MCF 10A (cell line): ENCODE measurements at places on chromosomes 6 and 20. TPM values are rescaled to one million over a fixed set of nuclear protein-coding genes. Genes with fewer than 3 reads are reported as not detected.
A peak's percentile ranks its signal among the peaks of the same experiment; 100 is the strongest.

DNA sequence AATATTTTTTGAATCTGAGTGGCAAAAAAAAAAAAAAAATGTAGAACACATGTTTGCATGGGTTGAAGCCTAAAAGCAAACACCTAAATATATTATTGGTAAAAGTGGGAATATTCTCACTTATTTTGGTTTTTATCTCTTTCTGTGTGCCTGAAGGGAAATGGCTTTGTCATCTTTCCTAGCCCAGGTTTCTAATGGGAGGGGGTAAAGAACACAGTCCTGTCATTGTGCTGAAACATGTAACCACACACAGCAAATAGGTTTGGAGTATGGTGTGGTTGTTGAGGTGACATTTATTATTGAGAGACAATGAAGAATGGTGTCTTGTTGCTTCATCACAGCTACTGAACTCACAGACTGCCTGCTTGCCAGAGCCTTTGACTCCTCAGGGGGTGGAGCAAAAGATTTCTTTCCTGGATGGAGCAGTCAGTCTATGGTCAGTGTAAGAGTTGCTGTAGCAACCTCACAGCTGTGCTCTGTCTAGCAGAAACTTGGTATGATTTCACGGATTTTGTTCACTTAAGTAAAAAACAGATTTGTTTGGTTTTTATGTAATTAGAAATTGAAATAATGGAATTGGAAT is 70.2 kb downstream of the CEP57L1 start:
- DNase-seq = peak; percentile 46

The LYRM4 gene
- 31.6 and 36.1 TPM in 2 replicates for total RNA-seq

The MAFB gene
- 15.9 and 19.7 TPM in 2 replicates for total RNA-seq

The ATP9A gene
- 7.3 and 16.4 TPM in 2 replicates for total RNA-seq

The RAD21L1 gene
- total RNA-seq = not detected in 2 replicates

The HCK gene
- total RNA-seq = not detected in 2 replicates

The PRSS16 gene
- 22.8 and 27.9 TPM in 2 replicates for total RNA-seq

DNA sequence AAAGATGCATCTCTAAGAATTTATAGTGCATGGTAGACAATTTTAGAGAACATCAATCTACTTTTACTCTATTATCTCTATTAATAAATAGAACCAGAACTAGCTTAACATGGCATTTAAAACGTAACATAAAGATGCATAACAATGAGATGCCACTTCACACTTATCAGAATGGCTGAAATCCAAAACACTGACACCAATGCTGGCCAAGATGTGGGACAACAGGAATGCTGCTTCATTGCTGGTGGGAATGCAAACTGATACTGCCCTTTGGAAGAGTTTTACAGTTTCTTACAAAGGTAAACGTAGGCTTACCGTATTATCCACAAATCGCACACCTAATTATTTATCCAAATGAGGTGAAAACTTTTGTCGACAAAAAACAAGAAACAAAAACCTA is 95.2 kb downstream of the SESN1 start:
- no peak for DNase-seq

The RNF182 gene
- not detected in 2 replicates for total RNA-seq

- no peak for DNase-seq
Measured at GRCh38 chr6:50849796-50850180, 31.1 kb downstream of the TFAP2B start.

The NPEPL1 gene
- total RNA-seq = 23.4 and 25.8 TPM in 2 replicates

DNA sequence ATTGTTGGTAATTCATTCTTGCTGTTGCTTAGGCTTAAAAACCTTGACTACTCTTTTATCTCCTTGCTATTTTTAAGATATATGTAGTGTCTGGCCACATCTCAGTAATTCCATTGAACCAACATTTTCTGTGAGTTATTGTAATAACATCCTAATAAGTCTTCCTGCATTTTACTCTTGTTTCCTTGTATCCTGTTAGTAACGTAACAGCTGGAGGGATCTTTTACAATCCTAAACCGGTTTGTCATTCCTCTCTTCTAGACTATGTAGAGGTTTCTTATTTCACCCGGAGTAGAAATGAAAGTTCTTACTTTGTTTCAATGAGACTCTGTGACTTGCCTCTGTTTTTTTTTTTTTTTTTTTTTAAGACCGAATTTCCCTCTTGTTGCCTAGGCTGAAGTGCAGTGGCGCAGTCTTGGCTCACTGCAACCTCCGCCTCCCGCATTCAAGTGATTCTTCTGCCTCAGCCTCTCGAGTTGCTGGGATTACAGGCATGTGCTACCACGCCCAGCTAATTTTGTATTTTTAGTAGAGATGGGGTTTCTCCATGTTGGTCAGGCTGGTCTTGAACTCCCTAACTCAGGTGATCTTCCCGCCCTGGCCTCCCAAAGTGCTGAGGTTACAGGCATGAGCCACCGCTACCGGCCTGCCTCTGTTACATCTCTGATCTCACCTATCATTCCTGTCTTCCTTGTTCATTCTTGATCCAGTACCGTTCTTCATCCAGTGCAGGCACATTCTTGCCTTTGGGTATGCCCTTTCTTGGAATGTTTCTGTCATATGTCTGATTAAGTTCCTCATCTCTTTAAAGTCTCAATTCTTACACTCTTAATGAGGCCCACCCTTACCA is 44.7 kb downstream of the NCOA3 start:
- DNase-seq = no peak

DNA sequence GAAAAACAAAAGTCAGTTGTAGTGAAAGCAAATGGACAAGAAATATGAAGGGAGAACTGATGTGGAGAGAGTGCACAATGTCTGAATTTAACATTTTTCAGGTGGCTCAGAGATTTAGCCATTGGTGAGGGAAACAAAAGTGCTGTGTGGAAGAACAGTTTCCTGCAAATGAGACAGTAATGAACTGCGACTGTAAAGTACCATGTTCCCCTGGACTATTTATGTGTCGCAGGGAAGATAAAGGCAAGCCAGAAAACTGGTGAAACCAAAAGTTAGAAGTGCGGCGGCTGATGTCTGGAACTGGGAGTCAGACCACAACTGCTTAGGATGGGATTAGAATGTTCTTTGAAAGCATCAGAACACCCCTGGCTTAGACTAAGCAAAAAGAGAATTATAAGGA is 905.1 kb upstream of the MAN1A1 start:
- no peak for DNase-seq

DNA sequence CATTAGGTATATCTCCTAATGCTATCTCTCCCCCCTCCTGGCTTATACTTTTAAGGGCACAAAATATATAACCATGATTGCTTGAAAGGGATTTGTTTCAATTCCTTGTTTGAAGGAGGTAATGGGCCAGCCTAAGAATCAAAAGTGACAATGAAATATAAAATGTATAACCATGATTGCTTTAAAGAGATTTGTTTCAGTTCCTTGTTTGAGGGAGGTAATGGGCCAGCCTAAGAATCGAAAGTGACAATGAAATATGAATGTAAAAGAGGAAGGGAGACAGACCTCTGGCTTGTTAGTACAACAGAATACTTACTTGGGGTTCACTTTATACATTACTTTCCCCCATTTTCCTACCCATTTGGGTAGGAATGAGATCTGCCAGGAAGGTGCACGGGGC is 55.5 kb downstream of the FOXC1 start:
- DNase-seq = no peak

DNA sequence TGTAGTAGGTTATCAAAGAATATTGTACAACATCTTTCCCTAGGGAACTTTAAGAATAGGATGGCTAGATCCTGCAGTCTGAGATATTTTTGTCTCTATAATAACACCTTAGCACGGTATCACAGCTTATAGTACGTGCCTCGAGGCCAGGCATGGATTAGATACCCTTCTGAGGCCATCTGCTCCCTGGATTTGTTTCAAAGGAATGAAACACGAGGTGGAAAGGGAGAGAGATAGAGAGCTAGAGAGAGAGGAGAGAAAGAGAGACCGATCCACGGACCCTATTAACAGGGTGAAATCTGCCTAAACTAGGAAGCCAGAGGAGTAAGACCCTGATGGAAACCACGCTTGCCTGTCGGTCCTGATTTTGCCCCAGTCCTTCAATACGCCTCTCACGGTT is 92.5 kb downstream of the CD83 start:
- DNase-seq = no peak

DNA sequence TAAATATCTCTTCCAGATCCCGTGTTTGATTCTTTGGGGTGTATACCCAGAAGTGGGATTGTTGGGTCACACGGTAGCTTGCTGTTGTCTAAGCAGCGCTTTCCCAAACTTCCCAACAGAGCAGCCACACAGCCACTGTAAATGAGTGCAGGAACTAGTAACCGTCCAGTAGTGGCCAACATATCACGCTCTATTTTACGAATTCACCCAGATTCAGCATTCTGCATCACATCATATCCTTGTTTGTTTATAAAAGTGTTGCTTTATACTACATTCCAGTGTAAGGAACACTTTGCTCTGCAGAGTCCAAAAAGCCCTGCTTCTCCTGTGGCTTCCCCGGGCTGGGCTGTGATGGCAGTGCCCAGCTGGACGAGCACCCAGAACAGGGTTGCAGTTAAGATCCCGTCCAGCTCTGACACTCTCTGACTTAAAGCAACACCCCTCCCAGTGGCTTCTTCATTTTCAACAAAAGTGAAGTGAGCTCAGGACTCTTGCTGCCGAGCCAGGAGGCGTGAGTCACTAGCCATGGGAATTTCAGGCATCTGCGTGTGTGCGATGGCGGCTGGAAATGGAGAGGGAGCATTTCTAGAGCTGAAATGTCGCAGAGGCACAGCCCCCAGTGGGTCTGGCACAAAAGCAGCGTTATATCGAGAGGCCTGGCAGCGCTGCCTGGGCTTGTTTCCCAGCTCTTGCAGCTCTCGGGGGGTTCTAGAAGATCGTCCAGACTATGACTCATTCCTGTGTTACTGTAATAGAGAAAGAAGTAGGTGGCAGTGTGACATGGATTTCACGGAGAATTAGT is 216.3 kb upstream of the ECI2 start:
- DNase-seq = peak; percentile 89

DNA sequence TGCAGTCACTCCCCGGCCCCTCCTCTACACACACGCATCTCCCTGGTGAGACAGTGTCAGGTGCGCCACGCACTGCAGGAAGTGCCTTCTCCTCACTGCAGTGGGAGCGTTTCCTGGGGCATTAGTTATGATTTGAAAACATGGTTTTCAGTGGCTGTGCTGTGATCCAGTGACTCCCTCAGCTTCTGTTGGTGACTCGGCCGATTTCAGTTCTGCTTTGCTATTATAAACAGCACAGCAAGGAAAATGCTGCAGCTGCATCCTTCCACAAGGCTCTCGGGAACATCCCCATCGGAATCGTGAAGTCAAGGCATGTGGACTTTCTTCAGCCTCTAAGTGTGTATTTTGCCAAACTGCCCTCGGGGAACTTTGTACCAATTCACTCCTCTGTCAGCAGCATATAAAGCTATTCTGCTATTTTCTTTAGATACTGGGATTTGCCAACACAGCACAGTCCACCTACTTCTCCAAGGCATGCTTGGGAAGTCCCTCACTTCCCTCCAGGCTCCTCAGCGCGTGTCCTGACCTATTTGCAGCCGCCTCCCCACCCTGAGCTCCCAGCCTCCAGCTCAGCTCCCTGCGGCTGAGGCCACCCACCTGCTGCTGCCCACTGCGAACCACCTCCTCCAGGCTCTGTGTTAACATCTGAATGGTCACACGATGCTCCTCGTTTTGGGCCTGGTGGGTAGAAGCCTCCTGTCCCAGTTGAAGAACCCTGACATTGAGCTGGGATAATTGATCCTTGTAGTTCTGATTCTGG is 54.5 kb downstream of the GINS1 start:
- DNase-seq = no peak

DNA sequence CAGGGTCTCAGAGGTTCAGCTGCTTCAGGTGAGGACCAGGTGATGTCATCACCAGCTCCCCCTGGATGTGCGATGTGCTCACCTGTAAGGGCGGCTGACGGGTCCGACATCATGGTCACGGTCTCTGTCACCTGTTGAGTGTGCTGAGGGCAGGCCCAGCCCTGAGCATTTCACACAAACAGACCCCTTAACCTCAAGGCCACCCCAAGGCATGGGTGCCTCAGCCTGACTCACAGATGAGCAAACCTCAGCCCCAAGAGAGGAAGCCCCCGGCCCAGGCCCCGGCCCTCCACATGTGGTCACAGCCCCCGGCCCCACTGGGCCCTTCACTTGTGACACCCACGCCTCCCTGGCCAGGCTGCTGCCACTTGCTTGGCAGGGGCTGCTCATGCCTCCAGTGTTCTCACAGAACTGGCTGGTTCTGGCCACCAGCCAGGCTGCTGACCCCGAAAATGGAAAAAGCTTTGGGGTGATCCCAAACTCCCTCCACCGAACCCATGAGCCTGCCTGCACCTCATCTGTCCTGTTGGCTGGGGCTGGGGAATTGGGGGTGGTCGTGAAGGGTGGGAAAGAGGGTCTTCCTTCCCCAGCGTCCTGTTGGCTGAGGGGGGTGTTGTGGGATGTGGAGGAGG is 33.3 kb downstream of the PRR18 start:
- no peak for DNase-seq

The SLC17A4 gene
- not detected in 2 replicates for total RNA-seq

- no peak for DNase-seq
Measured at GRCh38 chr6:32993363-32993973, 15.9 kb downstream of the HLA-DOA start.

DNA sequence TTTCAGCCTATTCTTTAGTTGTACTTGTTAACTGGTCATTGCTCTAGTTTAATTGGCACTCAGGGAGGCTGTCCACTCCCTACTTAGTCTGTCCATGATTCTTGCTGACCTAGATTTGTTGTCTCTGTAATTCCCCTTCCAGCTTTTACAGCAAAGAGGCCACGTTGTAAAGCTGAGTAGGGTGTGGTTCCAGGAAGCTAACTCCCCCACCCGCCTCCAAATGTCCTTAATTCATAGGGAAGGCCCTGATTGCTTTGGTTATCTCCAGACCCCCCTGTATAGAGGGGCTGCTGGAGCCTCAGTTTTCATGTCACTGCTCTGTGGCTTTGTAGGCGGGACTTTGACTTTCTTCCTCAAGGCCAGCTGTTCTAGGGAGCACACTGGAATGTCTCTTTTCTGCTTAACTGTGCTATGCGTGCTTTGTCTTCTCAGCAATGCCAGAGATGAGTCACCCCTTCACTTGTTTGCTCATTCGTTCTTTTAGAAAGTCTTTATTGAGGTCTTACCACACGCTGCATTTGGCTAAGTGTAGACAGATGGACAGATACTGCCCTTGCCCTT is 175.1 kb upstream of the JAG1 start:
- DNase-seq = peak; percentile 87

DNA sequence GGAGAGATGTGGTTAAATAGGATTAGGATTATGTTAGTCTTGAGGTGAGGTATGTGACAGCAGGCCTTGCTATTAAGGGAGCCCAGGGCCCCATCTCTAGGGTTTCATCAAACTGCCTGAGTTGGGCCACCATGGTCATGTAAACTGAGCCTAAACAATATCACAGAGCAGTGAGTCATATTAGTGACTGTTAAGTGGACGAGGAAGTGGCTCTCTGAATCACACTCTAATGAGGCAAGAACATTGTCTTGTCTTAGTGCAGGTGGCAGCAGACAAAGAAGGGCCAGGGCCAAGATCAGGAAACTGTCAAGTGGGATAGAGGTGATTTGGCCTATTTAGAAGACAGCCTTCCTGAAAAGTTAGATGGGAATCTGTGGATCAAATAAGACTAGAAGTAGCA is 23.1 kb downstream of the ENPP3 start:
- DNase-seq = peak; percentile 52

DNA sequence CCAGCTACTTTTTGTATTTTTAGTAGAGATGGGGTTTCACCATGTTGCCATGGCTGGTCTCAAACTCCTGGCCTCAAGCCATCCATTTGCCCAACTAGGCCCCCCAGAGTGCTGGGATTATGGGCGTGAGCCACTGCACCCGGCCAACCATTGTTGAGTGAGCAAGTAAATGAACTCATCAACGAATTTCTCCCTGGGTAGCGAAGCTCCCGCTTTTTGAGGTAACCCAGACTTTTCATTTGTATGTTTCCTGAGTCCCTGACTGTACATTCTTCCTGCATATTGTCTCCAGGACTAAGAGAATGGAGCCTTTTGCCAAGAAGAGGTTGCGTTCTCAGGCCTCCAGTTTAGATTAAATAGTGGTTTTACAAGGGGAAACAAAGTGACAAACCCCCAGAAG is 36.4 kb downstream of the RIPOR3 start:
- no peak for DNase-seq
